Thymus (tissue), 14 donors: ENCODE measurements at places on chromosomes 4 and X. TPM values are rescaled to one million over a fixed set of nuclear protein-coding genes. Genes with fewer than 3 reads are reported as not detected.

DCX gene
- 0.19 TPM for total RNA-seq

LONRF3 gene
- total RNA-seq = 0.19 TPM

DOCK11 gene
- 47.8 TPM for total RNA-seq

PWWP3B gene
- 0.24 TPM for total RNA-seq

KANTR gene
- 4.7 TPM for total RNA-seq

SPANXC gene
- total RNA-seq = 0.24 TPM

SHROOM2 gene
- total RNA-seq = 2.3 TPM

GABRE gene
- total RNA-seq = 2.9 TPM

IDS gene
- total RNA-seq = 10.3 TPM

SLC10A4 gene
- 0.14 TPM for total RNA-seq

ARAP2 gene
- 67.0 TPM for total RNA-seq

- peak; percentile 55 for DNase-seq
Measured at GRCh38 chr4:3292571-3293400, at the start of gene RGS12. Gene RGS12 (plus strand): TSS chr4:3293021. CDS start chr4:3316171, 23,150 bp downstream.

- no peak for DNase-seq
Measured at GRCh38 chr4:37770016-37770415, 56.5 kb upstream of the PGM2 start.

DNA sequence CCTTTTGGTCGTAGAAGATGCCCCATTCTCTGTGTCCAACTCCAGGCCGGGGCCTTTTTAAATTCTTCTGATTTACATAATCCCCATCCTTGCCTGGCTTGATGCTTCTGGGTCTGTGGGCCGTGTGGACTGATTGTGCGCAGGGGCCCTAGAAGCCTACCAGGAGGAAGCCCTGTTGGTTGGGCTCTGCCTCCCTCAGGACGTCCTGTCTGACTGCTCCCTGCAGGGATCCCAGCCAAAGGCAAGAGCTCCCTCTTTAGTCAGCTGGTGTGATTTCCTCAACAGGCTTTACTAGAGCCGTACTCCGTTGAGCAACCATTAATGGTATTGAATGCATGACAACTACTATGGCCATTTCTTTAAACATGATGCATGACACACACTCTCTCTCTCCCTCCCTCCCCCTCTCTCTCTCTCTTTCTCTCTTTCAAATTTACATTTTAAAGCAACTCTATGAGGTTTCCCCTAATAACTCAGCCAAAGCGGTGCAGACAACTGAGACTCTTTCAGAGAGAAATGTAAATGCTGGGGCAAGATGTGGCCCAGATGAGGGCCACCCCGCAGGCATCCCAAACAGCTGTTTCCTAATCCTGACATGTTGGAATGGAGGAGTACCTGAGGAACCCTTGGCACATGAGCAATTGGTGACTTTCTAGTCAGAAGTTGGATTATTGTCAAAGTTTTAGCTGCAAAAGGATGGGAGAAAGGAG, 117.3 kb downstream of the DRD5 start:
- peak; percentile 25 for DNase-seq

- DNase-seq = no peak
Measured at GRCh38 chr4:160319221-160319867, 1216.5 kb downstream of the RAPGEF2 start.

DNA sequence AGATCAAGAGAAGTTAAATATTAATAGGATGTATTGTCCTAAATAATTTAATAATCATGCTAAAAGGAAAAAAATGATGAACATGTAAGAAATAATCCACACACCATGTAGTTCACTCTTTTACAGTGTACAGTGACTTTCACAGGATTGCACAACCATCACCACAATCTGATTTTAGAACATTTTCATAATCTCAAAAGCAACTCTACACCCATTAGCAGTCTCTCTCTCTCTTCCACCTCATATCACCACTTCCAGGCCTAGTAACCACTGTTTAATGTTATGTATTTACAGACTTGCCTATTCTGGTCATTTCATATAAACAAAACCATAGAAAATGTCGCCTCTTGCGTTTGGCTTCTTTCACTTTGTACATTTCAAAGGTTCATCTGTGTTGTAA, 153.4 kb downstream of the FSTL5 start:
- no peak for DNase-seq

GRCh38 chrX:17563076-17563475, 174.2 kb upstream of the SCML1 start:
- no peak for DNase-seq

GRCh38 chrX:97158269-97158668, 274.6 kb downstream of the RPA4 start:
- DNase-seq = no peak

- DNase-seq = no peak
Measured at GRCh38 chrX:149383852-149384251, 121.3 kb downstream of the IDS start.

DNA sequence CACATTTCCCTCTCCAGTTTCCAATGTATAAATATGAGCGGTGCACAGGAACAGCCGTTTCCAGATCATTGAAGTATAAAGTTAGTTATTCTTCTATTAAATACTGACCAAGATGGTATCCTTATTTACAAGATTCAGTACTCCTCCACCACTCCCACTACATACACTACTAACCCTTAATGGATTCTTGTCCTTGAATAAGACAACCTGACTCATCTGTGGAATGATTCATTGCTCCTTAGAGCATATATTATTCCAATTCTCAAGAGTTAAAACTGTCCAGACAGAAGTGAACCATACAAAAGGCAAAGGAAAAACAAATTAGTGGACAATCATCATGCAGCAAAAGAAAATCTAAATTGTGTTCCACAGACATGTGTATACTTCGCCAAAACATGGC, 373.3 kb downstream of the IDS start:
- no peak for DNase-seq

DNA sequence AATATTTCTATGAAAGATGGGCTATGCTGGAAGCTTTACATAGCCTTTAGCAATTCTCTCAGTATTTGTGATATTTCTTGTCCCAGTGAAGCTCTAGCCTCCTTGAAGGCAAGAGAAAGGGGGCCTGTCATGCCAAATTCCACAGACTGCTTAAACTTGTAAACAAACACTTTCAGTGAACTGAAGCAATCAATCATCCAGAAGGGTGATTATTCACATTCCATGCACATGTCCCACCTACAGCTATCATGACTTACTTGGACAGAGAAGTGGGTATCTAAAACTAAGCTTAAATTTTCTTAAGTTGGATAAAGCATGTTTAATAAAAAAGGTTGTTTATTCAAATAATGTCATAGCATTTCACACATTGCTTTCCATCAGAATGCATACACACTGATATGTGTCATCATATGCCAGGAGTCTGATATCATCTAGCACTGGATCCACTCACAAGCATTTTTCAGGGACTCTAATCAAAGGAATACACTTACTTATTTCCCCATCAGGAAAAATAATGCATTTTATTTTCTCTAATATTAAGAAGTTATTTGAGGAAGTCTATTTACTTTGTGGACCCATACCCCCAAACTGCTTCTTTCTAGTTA, 1.2 kb upstream of the FSTL5 start:
- no peak for DNase-seq

- DNase-seq = no peak
Measured at GRCh38 chrX:2500091-2500802, 529 bp downstream of the DHRSX start.
